ENCODE measurements at places on chromosomes 4 and X.

DNA sequence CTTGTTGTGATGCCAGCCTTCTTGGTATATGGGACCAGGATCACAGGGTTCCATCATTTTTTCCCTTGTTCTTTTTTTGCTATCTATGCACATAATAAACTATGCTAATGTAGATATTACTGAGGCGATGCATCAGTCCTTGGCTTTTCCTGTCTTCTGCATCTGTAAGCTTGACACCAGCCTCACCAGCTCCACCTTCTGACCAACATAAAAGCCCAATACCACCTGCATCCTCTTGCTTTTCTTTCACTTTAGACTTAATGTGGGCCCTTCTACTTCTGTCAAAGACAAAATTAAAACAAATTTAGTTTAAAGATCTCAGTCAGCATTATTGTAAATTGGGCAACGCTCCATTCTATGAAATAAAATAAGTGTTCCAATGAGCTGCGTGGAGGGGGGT, 1718.8 kb upstream of the PCDH10 start:
- ATAC-seq: no peak

DNA sequence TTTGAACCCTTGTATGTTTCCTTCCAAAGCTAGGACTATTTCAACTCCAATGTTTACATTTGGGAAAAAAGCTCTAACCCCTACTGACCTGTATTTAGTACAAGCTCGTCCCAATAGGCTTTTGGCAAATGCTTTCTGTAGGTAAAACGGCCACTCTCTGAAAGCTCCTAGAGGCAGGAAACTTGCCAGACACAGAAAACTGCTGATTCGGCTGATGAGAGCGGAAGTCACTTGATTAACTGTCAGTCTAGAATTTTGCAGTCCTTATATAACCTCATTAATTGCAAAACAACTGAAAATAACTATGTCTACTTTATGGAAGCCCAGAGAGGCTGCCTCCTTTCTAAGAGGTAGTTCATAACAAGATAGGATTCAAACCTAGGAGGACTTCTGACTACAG, 108.1 kb downstream of the TSPAN7 start:
- no peak for ATAC-seq

DNA sequence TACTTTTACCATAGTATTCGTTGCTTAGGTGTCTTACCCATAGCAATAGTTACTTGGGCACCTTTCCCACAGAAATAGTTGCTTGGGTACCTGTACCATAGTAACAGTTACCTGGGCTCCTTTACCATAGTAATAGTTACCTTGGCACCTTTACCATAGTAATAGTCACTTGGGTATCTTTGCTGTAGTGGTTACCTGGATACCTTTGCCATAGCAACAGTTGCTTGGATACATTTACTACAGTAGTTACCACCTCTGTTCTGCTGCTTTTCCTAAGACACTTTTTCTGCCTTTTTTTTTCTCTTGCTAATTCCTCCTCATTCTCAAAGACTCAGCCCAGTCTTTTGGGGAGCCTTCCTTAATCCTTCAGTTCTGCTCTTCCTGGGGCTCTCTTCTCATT, 272.8 kb upstream of the PUDP start:
- no peak for ATAC-seq

DNA sequence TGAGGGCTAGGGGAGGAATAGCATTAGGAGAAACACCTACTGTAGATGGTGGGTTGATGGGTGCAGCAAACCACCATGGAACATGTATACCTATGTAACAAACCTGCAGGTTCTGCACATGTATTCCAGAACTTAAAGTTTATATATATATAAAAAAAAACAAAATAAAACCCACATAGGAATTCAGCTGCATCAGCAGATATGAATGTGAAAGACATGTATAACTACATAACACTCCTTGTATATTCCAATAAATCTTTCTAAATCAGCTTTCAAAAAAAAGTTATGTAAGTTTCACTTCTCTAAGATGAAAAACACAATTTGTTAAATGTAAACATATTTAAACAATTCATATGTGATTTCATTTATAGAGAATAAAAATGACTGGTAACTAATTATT, 6.0 kb downstream of the GC start:
- no peak for ATAC-seq

- no peak for ATAC-seq
Measured at GRCh38 chr4:87551361-87551760, 22.2 kb upstream of the SPARCL1 start.

- peak; percentile 69 for ATAC-seq
Measured at GRCh38 chr4:77819404-77819842, 255 bp upstream of the CNOT6L start.

DNA sequence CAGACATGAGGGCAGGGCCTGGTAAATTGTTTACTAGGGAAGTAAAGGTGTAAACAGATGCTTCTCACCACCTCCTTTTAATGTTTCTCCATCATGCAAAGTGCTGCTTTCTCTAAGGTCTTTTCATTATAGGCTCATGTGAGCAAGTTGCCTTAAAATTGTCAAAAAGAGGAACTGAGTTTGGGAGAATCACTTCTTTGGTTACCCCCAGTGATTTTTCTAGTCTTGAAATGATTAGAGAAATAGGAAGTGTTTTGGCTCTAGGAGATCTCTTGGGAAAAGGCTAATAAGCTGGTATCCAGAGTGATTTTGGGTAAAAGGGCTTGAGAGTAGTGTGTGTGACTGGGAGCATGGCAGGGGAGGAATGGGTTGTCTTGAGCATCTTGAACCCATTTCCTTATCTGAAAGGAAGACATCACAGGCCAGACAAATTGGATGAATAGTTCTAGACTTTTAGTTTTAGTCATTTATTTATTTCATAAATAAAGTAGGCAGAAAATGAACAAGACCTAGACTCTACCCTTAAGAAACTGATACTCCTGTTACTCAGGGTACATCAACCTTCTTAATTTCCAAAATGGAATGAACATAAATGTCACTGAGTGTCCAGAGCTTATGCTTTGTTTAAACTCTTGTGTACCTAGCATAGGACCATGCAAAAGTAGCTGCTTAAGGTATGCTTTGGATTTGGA, 14.2 kb downstream of the GRPR start:
- peak; percentile 72 for ATAC-seq

DNA sequence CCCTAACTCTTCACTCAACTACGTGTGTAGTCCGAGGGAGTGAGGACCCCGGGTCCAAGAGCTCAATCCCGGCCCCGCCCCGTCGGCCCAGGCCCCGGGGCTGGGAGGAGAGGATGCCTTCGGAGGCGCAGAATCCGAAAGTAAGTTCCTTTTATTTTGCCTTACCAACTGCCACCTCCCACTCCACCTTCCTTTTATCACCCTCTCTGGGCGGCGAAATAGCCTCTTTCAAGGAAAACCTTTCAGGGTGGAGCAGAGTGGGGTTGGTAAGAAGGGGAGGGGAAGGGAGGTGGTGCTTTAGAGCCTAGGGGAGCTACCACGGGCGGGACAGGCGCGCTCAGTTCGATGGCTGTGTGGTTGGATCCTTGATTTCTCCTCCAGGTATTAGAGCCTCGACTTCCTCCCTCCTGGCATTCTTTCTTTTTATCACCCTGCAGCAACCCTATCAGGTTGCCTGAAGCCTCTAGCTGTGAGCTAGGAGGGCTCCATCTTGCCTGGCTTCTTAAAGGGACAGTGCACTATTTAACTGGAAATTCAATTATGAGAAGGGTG, 191.2 kb downstream of the RRAGB start:
- ATAC-seq: peak; percentile 70

DNA sequence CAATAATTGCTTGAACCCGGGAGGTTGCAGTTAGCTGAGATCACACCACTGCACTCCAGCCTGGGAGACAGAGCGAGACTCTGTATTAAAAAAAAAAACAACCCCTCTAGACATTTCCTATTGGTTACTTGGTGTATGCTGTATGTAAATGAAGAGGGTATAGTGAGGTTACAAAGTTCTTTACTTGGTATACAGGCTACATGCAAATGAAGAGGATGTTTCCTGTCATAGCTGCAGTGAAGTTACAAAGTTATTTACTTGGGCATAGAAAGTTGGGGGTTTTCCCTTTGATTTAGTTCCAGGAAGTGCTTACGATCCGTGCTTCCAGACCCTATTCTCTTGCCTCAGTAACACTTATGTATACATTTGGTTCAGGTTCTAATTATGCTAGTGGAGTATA, 38.4 kb upstream of the CLNK start:
- ATAC-seq: peak; percentile 72
